ENCODE measurements at places on chromosomes 16 and 17.

DNA sequence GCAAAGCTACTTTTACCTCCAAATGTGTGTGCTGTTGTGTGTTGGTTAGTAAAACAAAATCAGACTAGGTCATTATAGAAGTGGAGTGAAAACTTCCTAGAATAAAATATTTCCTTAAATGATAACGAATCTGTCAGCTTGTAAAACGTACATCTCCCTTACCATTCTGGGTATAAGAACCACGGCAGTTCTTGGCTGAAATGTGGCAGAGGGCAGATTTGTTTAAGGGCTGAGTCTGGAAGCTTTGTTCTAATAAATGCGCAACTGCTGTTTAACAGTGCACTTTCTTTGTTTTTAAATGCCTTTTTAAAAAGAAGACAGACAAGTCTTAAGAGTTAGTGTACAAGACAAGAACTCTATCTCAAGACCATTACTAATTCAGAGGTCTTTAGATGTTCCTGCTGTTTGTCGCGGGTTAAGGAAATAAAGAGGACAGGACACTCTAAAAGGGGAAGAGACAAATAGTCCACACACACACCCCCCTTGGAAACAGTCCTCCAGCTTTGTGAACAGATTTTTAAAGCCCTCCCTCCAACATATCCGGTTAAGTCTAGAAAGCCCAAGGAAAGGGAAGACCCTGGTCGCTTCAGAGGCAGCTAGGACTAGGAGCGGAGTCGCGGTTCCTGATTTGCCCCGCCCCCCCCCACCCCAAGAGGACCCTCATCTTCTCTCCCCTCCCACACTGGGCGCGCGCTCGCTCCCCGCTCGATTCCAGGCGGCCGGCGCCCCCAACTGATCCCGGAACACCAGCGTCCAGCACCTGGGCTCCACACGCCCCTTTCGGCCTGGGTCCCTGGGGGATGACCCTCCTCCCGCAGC, 658 bp downstream of the SYNRG start:
- peak; percentile 38 for DNase-seq

- DNase-seq: no peak
These were observed 270.0 kb upstream of the PSMD7 start for GRCh38 chr16:74026373-74027281.

DNA sequence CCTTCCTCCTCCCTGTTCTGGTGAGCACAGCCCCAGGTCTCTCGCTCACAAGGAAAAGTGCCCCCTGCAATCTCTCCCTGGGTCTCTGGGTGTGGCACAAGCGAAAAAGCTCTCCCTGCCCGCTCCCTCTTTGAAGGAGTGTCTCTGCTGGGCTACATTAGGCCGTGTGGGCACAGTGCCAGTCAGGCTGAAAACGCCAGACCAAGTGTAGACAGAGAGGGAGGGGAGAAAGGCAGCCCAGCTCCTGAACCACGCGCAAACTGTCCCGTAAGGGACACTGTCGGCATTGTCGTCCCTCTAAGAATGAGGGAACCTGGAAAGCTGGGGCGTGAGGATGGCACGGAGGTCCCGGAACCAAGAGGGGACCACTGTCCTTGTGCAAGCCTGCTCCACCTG, 3.9 kb downstream of the SMIM5 start:
- DNase-seq: no peak

DNA sequence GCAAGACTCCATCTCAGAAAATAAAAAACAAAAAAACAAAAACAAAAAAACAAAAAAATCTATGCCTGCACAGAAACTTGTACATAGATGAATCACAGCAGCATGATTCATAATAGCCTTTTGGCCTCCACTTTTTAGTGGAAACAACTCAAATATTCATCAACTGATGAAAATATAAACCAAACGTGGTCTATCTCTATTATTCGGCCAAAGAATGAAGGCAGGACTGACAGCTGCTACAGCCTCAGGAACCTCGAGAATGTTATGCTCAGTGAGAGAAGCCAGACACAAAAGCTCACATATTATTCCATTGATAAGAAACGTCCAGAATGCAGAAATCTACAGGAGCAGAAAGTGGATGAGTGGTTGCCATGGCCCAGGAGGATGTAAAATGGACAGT, 19.8 kb downstream of the PPL start:
- DNase-seq: peak; percentile 32

DNA sequence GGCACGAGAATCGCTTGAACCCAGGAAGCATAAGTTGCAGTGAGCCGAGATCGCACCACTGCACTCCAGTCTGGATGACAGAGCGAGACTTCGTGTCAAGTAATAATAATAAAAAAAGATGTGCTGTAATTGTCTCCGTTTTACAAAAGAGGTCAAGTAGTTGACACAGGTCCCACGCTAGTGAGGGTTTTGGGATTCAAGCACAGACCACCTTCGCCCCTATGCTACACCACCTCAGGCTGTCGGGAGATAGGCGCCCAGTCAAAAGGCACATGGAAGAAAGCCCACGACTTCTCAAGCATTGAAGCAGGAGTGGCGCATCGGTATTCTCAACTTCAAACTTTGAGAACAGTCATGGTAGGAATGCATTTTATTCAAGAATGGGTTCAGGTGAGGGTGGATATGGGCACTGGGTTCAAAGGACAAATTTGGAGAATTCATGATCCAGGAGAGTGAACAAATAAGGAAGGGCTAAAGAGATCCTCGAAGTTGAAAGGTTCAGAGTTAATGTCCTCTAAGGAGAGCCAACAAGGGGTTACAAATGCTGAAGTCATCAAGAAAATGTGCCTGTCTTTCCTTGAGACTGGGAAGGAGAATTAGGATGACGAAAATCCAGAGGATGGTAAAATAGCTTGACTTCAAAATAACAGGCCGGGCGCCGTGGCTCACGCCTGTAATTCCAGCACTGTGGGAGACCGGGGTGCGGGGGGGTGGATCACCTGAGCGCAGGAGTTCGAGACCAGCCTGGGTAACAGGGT, 1.4 kb upstream of the AMZ2 start:
- DNase-seq: no peak

Measured in fibroblast of skin of right biceps (primary cell).